HFFc6 (cell line): ENCODE measurements at places on chromosomes 4 and X. TPM values are rescaled to one million over a fixed set of nuclear protein-coding genes. Genes with fewer than 3 reads are reported as not detected.

Gene NKX3-2
- 0.11 to 0.16 TPM in 2 of 3 replicates, not detected in the other for total RNA-seq

Gene SPANXN1
- not detected in 3 replicates for total RNA-seq

Gene TXK
- total RNA-seq: not detected in 3 replicates

Gene IL2
- total RNA-seq: not detected in 3 replicates

Gene SSX4
- not detected in 3 replicates for total RNA-seq

Gene SPANXC
- 0.83 to 118 TPM (median 1.4 TPM) in 3 replicates for total RNA-seq

Gene STK32B
- 0.18 to 0.32 TPM in 2 of 3 replicates, not detected in the other for total RNA-seq

Gene MAGIX
- 1.7 and 1.8 TPM in 2 replicates for total RNA-seq

Gene SCRG1
- total RNA-seq: not detected in 3 replicates

GRCh38 chr4:59412739-59413138, 1787.4 kb upstream of the ADGRL3 start:
- DNase-seq: no peak

GRCh38 chr4:6011686-6012085, 6.5 kb downstream of the C4orf50 start:
- DNase-seq: no peak

GRCh38 chrX:9895225-9895912, 71.8 kb upstream of the CLDN34 start:
- no peak for DNase-seq

DNA sequence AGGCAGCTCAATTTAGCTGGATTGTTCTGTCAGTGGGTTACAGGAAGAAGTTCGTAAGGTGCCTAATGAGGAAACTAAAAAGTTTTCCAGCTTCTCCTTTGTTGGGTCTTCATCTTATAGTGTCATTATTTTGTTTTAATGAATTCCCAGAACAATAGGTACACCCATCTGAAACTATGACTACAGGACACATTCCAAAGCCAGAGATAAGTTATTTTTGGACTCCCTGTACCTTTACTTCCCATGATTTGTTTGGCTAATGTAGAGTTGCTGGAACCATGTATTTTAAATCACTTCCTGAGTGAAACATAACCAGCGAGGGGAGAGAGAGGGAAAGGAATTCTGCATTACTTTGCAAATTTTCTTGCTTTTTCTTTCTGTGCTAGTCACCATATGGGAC, 114.0 kb downstream of the CLCN5 start:
- no peak for DNase-seq

GRCh38 chrX:120813982-120814381, 61.7 kb downstream of the CT47B1 start:
- DNase-seq: no peak

DNA sequence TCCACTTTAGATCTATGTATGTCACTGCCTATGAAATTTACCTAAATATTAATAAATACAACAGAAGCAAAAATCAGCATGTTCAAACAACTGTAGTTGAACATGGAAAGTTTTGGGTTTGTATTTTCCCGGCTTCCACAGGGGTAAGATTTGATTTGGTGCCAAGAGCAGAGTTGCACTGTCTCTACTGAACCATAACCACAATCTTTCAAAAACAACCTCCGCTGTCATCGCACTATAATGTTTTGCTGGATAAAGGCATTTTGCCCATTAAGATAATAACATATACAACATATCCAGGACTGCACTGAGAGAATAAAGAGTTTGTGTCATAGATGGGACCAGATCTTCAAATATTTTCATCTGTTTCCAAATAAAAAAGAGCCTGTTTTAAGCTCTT, 94.9 kb downstream of the TENM3 start:
- DNase-seq: no peak

DNA sequence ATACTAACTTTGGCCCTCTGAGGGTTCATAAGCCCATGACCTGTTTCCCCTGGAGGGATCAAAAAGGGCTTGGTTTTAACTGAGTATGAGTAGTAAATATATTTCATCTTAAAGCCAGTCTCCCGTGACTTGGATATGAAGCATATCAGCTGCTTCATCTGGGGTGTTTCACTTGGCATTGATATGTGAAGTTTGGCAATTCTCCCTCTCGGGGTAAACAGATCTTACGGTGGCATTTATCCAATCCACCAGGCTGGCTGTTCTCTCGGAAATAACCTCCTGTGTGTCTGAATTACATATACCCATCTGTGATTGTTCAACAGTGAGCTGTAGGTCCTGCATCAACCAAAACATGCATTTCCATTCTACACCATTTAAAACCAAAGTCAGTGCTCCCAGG, 130.7 kb downstream of the ADAM29 start:
- DNase-seq: no peak

DNA sequence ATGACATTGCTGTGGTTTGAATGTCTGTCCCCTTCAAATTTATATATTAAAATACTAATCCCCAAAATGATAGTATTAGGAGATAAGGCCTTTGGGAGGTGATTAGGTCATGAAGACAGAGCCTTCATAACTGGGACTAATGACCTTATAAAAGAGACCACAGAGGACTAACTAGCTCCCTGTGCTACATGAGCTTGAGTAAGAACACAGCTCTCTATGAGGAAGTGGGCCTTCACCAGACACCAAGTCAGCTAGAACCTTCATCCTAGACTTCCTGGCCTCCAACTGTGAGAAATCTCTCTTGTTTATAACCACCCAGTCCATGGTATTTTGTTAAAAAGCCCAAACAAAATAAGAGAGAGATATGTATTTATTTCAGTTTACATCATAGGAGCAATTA, 242.2 kb upstream of the CTSO start:
- no peak for DNase-seq

DNA sequence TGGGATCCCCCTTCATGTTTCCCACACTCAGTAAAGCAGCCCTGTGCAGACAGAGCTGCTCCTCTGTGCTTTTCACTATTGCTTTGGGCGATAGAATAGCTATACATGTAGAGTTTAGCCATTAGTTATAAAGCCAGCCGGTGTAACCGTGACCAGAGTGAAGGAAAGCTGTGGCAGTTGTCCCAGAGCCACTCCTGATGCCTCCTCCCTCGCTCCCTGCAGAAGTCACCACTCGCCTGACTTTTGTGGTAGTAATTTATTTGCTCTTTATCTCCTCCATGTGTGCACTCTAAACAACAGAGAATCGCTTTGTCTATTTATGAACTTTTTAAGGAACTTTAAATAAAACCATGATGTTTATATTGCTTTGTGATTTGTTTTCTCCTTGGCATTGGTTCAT, 41.8 kb upstream of the WWC2 start:
- no peak for DNase-seq

- no peak for DNase-seq
Observed at GRCh38 chr4:145635117-145635516, 15.9 kb downstream of the MMAA start.

GRCh38 chrX:14590216-14590615, 60.9 kb downstream of the GLRA2 start:
- no peak for DNase-seq

GRCh38 chr4:80507507-80507906, 172.0 kb downstream of the CFAP299 start:
- DNase-seq: no peak

DNA sequence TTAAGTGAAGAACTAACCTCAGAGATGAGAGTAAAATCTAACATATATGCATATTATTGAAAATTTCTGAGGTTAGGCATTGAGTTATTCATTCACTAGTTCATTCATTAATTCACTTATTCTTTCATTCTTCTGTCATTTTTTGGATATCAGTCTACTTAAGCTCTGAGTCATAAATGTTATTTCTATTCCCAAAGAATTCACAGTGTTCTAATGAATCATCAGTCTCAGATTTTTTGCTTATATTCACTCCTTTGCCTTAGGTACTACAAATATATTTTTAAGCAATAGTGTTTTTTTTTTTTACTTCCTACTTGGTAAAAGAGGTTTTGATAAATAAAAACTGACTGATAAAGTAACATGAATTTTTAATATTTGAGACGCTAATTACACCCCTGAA, 95.2 kb upstream of the DKK2 start:
- peak; percentile 36 for DNase-seq

- peak; percentile 27 for DNase-seq
Observed at GRCh38 chr4:102477657-102478056, 23.5 kb upstream of the NFKB1 start.

- DNase-seq: no peak
Observed at GRCh38 chrX:30592831-30593230, 15.3 kb upstream of the TASL start.

DNA sequence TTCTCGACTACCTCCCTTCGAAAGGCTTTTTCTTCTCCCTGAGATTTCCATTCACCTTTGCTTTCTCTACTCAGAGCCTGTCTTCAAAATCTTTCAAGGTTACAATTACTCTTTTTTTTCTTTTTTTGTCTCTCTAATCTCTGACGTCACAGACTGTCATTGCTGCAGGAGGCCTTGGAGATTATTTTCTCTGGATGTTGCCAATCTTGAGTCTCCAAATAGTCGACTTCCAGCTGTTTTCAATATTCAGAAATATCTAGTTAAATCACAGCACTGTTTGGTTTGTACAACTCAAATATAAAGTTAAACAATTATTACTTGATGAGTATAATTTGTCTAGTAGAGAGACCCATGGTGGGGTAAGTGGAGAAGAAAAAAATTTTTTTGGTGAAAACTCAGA, 359.0 kb upstream of the BOD1L1 start:
- no peak for DNase-seq

DNA sequence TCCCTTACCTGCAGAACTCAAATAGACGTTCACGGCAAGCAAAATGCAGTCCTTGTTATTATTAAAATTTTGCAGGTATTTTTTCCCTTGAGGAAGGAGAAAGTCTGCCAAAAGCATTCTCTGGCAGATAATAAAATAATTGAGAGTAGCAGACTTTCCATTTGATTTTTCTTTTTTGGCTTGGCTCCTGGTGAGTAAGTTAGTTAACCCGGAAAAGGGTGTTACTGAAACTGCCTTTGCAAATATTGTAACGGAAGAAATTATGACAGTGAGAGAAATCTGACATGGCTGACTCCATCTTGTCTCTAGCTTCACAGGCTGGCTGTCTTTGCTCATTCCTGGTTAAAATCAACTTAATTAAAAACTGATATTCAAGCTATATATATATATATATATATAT, 100.5 kb downstream of the GPR143 start:
- DNase-seq: no peak

- peak; percentile 8 for DNase-seq
Observed at GRCh38 chrX:76454456-76454927, 27.0 kb downstream of the MAGEE1 start.

DNA sequence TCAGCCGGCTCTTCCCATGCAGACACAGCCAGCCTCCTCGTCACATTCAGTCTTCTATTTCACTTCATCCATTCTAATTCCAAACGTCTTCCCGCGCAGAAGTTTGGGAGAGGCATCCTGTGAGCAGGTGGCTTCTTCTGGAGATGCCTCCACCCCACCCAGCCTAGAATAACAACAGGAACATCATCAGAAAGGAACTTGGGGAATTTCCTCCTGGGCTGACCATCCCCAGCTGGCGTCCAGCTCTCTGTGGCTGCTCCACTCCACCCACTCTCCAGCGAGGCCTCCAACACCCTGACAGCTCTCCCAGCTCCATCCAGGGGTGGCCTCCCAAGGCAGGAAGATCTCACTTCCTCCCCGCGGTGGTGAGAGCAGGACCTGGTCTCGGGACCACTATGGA, 5.5 kb upstream of the C4orf50 start:
- no peak for DNase-seq

GRCh38 chrX:97328853-97329390, 445.2 kb downstream of the RPA4 start:
- peak; percentile 32 for DNase-seq

DNA sequence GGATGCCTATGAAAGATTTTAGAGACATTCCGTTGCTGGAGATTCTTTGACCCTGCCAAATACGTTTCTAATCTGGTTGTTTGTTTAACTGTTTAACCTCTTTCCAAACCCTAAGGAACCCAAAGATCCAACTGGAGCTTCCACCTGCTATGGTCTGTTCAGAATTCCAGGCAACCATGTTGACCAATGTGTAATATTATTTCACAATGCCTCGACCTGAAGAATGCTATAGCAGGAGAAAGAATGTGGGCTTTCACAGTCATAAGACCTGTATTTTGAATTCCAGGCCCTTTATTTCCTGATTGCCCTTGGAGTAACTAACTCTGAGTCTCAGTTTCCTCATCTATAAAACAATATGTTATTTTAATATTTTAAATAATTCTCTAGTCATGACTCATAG, 90.8 kb downstream of the COL25A1 start:
- DNase-seq: no peak

GRCh38 chrX:18290200-18290599, 64.3 kb downstream of the SCML2 start:
- no peak for DNase-seq

GRCh38 chrX:12330841-12331240, 192.6 kb downstream of the FRMPD4 start:
- DNase-seq: peak; percentile 27

GRCh38 chr4:173014836-173015235, 153.8 kb upstream of the GALNT7 start:
- no peak for DNase-seq

DNA sequence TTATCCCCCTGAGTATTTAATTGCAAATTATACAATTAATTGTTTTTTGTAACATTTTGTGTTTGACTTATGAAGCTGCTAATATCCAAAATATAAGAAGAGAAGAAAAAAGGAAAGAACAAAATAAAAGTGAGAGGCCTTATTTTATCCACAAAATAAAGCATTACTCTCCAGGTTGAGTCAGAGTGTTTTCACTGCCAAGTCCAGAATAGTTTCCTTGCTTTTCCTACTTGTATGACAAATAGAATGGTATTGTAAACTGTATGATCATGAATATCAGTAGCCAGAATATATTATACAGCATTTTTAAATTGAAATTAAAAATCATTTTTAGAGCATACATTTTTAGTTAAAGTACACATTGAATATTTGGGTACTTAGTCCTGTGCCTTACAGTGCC, 237.8 kb downstream of the NDST4 start:
- DNase-seq: no peak

DNA sequence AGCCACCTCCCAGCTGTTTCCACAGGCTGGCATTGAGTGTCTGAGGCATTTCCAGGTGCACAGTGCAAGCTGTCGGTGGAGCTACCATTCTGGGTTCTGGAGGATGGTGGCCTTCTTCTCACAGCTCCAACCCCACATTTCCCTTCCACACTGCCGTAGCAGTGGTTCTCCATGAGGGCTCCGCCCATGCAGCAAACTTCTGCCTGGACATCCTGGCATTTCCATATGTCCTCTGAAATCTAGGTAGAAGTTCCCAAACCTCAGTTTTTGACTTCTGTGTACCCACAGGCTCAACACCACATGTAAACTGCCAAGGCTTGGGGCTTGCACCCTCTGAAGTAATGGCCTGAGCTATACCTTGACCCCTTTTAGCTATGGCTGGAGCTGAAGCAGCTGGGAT, 10.3 kb upstream of the FRMPD4 start:
- DNase-seq: no peak
